ENCODE measurements at places on chromosomes 1 and 21.

DNA sequence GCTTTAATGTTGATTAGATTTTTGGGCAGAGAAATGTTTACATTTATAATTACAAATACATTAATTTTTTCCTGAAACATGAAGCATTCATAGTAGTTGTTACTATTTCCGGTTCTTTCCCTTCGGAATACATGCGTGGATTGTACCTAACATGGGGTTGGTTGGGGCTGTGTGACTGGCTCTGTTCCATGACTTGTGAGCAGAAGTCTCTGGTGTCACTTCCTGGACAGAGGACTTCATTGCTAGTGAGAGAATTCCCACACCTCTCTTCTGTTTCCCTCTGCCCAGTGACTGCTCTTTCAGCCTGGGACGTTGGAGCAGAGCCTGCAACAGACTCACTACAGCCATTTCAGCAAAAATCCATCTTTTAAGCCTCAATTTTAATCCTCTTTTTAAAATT lies 231.4 kb downstream of the GRIK1 start:
- no peak for DNase-seq

DNA sequence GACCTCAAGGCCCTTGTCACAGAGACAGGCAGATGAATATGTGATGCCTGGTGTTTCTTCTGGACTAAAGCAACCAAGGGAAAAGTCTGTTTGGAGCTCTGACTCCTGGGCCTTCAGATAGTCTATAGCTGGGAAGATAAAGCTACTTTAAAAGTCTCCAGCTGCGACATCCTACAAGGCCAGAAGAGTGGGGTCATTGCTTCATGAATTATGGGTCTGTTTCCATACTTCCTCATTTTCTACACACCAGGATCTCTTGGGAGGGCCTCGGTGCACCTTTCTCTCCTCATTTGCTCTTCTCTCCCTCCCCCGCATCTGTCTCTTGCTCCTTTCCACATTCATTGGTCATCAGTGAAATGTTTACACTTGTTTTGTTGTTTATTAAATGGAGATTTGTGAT lies 44.8 kb downstream of the SYT2 start:
- DNase-seq = no peak

- no peak for DNase-seq
Measured at GRCh38 chr1:207815466-207815865, 63.6 kb downstream of the CD46 start.

DNA sequence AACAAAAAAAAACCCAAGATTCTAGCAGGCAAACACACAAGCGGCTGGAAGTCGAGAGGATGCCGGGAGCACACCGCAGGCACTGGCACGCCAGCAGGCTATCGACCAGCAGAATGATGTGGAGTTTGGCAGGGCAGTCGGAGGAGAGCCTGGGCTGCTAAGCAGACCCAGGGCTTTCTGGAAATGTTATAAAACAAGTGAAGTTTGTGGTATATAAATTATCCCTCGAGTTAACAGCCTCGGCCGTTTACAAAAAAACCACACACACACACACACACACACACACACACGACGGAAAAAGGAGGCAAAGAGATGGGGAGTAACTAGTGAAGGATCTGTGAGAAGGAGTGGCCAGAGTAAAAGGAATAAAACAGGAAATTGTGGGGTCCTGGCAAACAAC lies 87.2 kb upstream of the IVNS1ABP start:
- no peak for DNase-seq

DNA sequence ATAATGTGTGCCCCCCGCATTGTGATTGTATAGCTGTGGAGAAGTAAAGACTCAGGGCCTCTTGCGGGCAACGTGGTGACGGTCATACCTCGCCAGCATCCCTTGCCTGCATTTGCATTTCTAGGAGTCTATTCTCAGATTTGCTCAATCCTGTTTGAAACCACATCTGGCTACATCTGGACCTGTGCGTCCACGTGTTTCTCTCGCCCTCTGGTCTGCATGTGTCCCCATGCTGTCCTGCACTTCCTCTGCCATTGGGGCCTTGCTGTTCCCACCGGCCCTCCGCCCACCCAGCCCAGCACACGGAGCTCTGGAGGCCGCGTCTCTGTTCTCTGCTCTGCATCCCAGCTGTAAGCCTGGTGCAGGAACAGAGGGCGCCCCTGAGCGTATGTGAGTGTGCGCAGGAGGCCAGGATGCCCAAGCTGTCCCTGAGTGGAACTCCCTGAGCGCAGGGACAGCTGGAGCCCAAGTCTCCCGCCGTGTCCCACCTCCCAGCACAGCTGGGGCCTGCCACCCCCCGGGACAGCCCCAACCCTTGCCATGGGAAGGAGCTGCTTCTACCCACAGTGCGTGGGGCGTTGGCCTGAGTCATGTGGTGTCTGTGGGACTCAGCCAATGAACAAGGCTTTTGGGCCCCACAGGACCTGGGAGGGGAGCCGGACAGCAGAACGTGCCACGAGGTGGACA lies 1.6 kb downstream of the KRTAP10-2 start:
- no peak for DNase-seq

DNA sequence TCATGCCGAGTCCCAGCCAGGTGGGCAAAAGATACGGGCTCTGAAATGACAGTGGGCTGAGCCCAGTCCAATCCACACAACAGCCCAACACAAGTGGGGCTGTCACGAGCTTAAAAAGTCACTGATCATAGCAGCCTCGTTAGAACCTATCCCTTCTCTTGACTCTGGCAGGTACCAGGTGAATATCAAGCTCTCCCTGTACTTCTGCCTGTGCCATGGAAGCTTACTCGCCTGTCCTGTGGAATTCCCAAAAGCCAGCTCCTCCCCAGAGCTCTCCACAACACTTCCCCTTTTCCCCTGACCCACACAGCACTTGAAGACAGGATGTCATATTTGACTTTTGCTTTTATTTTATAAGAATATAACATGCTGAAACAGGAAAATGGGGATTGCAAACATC lies 5.9 kb downstream of the RGS16 start:
- DNase-seq = no peak

- no peak for DNase-seq
Measured at GRCh38 chr1:171161431-171161830, 23.7 kb upstream of the FMO2 start.

DNA sequence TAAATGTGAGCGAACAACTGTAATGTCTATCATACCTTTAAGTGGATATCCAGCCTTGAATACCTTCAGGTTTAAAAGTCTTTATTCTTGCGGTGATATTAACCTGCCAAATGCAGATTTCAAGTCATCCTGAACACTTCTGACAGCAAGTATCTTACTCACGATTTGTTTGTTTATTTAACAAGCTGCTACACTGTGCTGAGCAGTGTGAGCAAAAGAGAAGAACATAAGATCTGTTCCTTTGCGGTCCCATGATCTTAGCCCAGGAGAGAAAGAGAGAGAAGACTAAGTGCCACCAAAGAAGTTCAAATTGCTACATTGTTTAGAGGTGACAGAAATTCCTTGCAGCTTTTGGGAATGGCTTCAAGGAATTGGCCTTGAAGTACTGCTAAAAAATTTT lies 9.5 kb upstream of the IL24 start:
- DNase-seq = no peak

GRCh38 chr1:62346886-62347285 lies 27.7 kb upstream of the KANK4 start:
- no peak for DNase-seq

DNA sequence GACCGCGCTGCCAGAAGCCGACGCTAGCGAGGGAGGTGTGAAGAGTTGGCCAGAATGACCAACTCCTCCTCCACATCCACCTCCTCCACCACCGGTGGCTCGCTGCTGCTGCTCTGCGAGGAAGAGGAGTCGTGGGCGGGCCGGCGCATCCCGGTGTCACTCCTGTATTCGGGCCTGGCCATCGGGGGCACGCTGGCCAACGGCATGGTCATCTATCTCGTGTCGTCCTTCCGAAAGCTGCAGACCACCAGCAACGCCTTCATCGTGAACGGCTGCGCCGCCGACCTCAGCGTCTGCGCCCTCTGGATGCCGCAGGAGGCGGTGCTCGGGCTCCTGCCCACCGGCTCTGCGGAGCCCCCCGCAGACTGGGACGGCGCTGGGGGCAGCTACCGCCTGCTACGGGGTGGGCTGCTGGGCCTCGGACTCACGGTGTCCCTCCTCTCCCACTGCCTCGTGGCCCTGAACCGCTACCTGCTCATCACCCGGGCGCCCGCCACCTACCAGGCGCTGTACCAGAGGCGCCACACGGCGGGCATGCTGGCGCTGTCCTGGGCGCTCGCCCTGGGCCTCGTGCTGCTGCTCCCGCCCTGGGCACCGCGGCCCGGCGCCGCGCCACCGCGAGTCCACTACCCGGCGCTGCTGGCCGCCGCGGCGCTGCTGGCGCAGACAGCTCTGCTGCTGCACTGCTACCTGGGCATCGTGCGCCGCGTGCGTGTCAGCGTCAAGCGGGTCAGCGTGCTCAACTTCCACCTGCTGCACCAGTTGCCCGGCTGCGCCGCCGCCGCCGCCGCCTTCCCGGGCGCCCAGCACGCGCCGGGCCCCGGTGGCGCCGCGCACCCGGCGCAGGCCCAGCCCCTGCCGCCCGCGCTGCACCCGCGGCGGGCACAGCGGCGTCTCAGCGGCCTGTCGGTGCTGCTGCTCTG lies 1.2 kb downstream of the GPR88 start:
- no peak for DNase-seq

GRCh38 chr1:107019166-107019565 lies 37.3 kb upstream of the PRMT6 start:
- no peak for DNase-seq

DNA sequence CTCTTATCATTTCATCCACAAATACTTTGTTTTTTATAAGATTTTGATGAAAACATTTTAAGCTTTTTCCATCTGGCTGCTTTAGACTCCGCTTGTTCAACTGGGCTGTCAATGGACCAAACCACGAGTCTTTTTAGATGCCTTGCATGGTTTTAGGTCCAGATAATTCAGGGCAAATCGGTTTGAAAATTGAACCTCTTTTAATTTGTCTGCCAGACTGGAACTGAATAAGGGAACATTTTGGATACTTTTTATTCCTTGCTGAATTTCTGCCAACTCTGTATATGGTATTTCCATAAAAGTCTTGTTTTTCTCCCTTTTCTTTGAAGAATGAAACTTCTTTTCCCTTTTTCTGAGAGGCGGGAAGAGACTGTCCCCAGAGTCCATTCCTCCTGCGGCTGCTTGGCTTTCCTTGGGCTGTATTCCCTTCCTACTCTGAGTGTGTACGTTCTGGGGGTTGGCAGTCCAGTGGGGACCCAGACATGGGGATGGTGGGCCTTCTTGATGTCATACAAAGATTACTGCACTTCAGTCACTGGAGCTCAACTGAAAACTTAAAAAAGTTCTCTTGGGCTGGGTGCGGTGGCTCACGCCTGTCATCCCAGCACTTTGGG lies 46.5 kb upstream of the CNN3 start:
- no peak for DNase-seq

- peak; percentile 58 for DNase-seq
Measured at GRCh38 chr1:26853156-26853555, 9.8 kb upstream of the SFN start.

DNA sequence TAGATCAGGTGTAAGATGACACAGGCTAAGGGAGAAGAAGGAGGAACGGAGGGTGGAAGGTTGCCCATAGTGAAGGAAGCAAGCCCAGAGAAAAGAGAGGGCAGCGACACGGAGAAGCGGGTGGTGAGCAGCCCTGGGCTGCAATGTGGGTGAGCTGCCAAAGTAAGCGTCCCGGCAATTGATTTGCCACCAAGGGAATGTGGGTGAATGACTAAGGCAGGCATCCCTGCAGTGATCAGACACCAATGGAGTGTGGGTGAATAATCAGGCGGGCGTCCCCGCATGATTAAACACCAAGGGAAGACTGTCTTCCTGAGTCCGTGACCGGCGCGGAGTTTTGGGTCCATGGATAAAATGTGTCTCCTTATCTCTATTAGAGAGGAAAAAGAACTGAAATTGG lies 79.6 kb downstream of the UCHL5 start:
- no peak for DNase-seq

DNA sequence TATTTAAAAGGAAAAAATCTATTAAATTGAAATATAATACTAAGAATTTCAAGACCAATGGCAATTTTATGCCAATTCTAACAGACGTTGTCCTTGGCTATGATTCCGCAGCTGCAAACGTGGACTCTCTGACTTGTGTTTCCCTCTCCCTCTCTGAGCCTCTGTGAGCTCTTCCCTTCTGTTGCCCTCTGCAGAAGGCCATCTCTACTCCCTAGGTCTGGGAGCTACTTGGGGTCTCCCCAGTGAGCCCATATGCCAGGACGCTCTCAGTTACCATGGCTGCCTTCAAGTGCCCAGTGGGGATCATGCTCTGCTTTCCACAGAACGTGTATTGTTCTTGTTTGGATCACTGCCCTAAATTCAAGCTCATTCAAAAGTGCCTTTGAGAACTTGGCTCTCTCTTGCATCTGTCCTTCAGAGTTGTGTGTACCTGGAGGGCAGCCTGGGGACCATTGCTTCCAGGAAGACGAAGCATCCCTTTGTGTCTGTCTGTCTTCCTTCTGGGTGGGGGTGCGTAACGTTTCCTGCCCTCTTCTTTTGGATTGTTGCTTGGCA lies 97.5 kb upstream of the TSPAN2 start:
- no peak for DNase-seq

GRCh38 chr1:98749152-98749756 lies 87.7 kb downstream of the SNX7 start:
- no peak for DNase-seq

DNA sequence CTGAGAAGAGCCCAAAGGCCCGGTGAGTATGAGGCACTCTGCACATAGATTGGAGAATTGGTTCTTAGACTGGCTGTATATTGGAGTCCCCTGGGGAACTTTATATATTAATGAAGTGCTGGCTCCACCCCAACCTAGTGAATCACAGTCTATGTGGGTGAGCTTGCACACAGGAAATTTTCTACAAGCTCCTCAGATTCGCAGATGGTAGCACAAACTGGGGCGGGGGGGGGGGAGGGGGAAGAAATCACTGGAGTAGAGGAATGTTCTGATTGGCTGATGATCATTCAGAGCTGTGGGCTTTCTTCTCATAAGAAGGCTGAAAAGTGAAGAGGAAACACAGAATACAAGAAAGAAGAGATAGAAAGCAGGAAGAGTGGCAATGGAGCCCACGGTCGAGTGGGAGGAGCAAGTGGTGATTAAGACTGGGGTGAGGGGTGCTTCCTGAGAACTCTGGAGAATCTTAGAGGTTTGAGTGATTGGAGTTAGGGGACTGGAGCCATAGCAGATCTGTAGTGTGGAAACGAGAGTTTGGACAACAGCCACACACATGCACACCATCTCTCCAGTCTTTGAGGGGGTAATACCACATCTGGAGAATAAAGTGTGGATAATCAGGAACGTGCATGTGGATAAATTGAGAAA lies 465.9 kb upstream of the DAB1 start:
- DNase-seq = no peak

GRCh38 chr1:222546548-222547259 lies 1.2 kb downstream of the HHIPL2 start:
- DNase-seq = no peak

DNA sequence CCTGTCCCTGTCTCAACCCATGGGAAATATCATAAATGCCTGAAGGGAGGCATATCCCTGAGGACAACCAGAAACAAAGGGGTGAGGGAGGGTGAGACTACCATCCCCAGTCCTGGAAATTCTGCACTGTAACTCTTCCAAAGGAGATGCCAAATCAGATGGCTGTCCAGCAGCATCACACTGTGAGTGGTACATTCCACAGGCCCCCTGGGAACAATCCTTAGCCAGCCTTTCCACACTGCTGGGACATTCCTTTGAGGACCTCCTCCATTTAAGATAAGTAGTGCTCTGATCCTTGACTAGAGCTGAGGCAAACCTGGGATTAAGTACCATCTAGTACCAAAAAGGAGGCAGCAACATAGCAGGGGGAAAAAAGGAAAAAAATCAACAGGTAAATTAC lies 10.7 kb downstream of the IVL start:
- no peak for DNase-seq
